GM13977 (cell line): ENCODE measurements at places on chromosomes 13 and 19.

DNA sequence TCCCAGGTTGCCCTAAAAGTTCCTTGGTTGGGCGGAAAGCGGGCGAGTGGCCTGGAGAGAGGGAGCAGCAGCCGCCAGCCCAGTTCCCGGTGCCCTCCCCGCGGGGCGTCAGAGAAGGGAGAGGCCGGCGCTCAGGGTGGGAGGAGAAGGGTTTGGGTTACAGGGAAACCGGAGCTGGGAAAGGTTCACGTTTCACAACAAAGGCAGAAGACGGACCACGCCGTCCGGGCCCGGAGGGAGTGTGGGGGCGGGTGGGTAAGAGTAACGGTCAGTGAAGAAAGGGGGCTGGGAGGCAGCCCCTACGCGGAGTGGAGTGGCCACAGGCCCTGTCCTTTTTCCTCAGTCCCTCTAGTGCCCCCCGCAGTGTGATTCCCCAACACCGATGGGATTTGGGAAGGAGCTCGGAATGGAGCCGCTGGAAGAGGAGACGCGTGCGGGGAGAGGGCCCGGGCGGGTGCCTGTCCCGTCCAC is 1.6 kb downstream of the SIX5 start:
- DNase-seq: no peak

GRCh38 chr19:29576761-29577648 is 29.1 kb upstream of the POP4 start:
- DNase-seq: peak; percentile 57

- no peak for DNase-seq
Measured at GRCh38 chr13:110617321-110618072, 2.2 kb downstream of the NAXD start.

DNA sequence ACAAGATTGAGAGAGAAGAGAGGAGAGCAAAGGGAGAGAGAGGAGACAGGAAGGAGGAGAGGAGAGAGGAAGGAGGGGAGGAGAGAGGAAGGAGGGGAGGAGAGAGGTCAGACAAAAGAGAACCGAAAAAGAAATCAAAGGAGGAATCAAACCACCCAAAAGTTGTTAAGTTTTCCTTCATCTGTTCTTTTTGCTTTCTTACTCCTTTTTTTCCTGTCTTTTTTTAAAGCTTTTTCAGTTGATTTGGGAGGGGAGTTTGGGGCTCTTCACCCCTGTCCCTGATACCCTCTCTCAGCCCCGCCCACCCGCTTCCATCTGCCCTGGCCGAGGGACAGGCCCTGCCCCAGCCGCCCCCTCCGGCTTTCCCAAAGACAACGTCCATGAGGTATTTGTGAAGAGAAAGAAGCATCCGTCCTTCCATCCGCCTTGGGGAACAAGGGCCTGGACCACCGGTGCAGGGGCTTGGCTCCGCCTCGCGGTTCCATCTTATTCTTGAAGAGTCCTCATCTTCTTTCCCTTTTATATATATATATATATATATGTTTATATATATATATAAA is 13.3 kb downstream of the ZNF574 start:
- no peak for DNase-seq

- peak; percentile 18 for DNase-seq
Measured at GRCh38 chr13:39682788-39683187, 27.3 kb downstream of the COG6 start.

GRCh38 chr13:45336025-45336800 is 4.8 kb downstream of the TPT1 start:
- DNase-seq: no peak

DNA sequence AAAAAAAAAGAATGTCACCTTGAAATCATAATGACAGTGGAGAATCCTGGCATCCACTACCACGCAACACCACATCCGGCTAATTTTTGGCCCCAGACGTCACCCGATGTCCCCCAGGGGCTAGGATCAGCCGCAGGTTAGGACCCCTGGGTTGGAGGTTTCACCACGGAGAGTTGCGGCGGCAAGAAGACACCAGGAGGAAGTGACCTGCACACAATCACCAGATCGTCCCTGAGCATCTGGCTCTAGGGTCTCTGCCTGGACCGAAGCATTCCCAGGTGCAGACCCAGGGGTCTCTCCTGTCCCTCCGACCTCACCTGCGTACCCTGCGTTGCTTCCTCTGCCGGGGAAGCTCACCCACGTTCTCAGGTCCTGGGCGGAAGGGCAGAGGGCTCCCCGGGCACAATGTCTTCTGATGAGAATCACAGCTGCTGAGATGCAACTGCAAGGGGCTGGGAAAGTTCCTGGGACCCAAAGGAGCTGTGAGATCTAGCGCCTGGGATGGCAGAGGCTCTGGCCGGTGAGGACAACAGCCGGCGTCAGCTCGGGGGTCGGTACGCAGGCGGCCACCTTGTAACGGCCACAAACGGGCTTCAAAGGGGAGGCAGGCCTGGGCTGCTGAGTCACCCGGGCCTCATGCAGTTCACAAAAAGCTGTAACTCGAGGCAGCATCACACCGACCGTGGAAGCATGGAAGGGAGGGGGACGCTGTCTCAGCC is 111.2 kb downstream of the GADD45B start:
- DNase-seq: no peak

DNA sequence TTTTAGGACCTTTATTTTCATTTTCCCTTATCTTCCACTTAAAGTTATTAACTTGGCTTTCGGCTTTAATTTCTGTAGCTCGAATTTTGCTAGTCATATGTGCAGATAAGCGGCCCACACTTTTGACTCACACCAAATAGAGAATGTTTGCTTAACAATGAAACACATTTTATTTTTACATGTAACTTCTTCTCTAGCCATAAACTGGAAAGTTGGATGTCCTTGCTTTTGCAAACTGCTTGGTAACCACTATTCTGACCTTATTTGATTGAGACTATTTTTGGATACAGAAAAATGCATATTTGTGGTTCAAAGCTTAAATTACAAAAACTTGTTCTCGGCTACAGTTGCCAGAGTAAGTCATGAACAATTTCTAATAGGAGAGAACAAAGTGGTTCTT is 600.0 kb downstream of the KCTD12 start:
- no peak for DNase-seq

GRCh38 chr13:21149568-21149967 is 26.8 kb downstream of the SKA3 start:
- peak; percentile 28 for DNase-seq

- no peak for DNase-seq
Measured at GRCh38 chr13:99617474-99618255, 116.4 kb downstream of the TM9SF2 start.

DNA sequence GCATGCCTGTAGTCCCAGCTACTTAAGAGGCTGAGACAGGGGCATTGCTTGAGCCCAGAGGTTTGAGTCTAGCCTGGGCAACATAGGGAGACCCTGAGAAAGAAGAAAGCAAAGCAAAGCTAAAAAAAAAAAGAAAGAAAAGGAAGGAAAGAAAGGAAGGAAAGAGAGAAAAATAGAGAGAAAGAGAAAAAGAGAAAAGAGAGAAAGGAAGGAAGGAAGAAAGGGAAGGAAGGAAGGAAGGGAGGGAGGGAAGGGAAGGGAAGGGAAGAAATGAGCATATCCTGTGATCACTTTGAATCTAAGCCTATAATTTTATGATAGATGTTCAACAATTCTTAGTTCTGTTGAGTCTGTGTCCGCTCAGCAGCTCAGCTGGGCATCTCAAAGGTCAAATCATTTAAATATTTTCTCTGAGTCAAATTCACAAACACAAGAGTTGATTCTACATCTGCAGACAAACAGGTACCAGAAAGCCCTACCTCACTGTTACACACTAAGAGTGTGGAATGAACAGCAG is 70.4 kb downstream of the SUCLA2 start:
- DNase-seq: no peak

GRCh38 chr13:96243376-96243775 is 153.5 kb downstream of the HS6ST3 start:
- DNase-seq: no peak

- DNase-seq: no peak
Measured at GRCh38 chr13:66407128-66407527, 823.0 kb downstream of the PCDH9 start.

GRCh38 chr19:45476304-45476703 is 8.5 kb downstream of the FOSB start:
- DNase-seq: no peak

- no peak for DNase-seq
Measured at GRCh38 chr19:49639401-49640112, 386 bp downstream of the RRAS start.

GRCh38 chr19:305240-306150 is 14.3 kb upstream of the PLPP2 start:
- no peak for DNase-seq

DNA sequence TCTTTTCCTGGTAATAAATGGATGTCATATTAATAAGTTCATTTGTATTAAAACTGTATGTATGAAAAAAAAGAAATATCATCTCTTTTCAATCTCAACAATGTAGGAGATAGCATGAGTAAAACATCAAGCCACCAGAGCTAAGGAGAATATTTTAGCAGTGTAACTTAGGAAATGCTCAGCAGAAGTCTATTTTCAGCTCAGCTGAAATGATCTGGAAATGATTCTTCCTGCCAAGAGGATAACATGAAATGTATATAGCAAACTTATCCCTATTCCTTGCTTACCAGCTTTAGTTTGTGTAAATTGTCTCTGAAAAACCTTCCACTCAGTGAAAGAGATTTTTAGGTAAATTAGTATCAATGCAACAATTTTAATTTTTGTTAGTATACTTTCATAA is 1194.4 kb downstream of the SLITRK1 start:
- DNase-seq: no peak

GRCh38 chr19:58054901-58055874 is 3.9 kb upstream of the ZNF135 start:
- peak; percentile 26 for DNase-seq

DNA sequence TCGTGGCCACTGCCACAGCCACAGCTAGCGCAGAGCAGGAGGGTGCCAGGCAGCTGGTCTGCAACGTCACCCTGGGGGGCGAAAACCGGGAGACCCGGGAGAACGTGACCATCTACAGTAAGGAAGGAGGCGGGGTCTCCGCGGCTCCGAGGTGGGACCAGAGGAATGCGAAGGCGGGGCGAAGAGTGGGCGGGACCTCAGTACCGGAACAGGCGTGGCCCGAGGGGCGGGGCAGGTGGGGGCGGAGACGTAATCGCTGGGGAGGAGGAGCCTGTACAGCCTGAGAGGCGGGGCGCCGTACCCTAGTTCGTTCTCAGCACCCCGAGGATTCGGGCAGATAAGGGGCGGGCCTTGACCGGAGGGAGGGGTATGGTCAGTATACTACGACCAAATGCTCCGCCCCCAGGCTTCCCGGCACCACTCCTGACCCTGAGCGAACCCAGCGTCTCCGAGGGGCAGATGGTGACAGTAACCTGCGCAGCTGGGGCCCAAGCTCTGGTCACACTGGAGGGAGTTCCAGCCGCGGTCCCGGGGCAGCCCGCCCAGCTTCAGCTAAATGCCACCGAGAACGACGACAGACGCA is 2.5 kb downstream of the ICAM5 start:
- peak; percentile 91 for DNase-seq

GRCh38 chr19:17830567-17831418 is 9.5 kb upstream of the INSL3 start:
- DNase-seq: peak; percentile 82

DNA sequence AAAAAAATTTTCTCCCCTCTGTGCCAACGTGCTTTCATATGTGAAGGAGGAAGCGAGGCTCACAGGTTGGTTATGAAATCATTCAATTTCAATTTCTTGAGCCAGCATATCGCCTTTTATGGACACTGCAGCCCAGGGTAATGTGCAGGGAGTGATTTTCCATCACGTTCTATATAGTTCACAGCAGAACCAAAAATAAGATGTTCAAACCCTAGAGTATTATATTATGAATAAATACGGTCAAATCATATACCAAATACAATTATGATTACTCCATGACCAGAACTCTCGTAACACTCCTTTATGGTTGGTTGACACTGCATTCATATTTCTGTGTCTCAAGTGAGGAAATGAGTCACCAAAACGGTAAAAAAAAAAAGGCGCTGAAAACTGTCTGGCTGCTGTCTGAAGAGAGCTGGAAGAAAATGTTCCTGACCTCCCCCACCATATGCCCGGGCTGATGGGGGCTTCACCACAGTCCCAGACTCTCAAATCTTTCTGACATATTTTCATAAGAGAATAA is 75.8 kb upstream of the UBAC2 start:
- peak; percentile 58 for DNase-seq

- no peak for DNase-seq
Measured at GRCh38 chr19:53183146-53183764, 9.9 kb downstream of the ZNF665 start.

DNA sequence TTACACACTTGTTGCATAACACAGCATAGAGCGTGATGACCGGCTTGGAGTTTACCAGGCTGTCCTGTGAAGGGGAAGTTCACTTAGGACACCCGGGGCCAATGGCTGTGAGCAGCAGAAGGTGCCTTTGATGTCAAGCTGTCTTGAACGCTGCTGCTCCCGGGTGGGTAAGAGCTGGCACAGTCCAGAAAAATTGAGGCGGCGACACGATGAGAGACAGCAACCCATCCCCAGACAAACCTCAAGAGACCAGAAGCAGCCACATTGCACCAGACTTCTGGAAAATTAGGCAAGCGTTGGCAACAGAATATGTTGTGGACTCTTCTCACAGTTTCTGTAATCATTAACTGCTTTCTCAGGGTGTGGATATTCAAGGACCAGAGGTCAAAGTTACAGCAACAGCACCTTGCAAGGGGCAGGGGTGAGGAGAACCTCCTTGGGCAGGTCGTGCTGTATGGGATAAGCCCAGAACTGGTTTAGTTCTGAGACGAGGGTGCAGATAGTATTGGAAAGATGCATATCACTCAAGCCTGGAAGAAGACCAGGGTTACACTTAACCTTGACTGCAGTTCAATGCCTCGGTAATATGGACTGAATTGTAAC is 10.1 kb downstream of the NFILZ start:
- DNase-seq: no peak

DNA sequence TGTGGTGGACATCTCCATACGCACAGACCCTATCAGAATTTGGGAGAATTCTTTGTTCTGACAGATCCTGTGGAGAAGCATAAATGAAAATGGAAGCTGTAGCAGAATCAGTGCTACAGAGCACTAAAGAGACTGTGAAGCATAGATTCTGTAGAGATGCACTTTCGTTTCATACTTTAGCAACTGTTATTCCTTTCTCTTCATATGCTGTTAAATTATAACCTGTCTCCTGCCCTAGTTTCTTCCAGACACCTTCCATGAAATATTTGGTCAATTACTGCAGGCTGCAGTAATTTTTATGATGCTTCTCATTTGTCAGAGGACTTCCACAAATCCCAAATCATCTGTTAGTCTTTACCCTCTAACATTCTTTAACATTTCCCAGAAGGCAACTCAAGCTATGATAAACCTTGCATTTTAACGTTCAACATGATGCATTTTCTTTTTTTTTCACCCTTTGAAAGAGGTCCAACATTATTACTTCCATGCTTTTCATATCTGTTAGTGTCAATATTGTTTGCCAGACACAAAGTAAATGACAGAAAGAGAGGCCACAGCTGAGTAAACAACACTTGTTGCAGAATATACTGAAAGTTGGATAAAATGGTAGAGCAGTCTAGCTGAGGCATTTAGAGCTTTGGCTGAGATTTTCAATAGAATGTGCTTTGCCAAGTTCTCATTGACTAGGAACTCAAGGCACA is 412.7 kb downstream of the LMO7 start:
- no peak for DNase-seq

DNA sequence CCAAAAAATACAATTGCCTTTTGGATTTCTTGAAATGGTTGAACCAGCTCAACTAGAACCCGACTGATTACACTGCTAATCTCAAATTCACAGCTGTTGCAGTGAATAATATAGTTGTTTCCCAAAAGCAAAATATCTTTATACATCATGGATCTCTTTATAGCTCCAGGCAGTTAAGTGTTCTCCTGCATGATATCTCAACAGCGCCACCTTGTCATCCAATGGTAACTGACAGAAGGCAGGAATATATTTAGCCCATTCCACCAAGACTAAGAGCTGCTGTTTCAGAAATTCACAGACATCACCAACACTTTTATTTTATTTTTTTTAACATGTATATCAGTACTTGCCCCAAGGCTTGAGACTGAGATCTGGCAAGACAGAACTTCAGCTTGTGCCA is 1141.0 kb upstream of the PRR20A start:
- DNase-seq: no peak
